A549 treated with RU486 at 1 μM for 4 hours (cell line): ENCODE measurements at places on chromosomes 11 and 22. TPM values are rescaled to one million over a fixed set of nuclear protein-coding genes. Genes with fewer than 3 reads are reported as not detected.

The VSIG2 gene
- 0.23 TPM in 1 of 5 replicates, not detected in the others for total RNA-seq

The CRYAB gene
- total RNA-seq: 5.7 to 13.0 TPM (median 7.1 TPM) in 5 replicates

The BEST1 gene
- 0.91 to 2.3 TPM (median 1.4 TPM) in 5 replicates for total RNA-seq

The MIOX gene
- total RNA-seq: not detected in 5 replicates

The RAB38 gene
- total RNA-seq: 0.80 to 1.6 TPM (median 0.98 TPM) in 5 replicates

The NRXN2 gene
- 0.08 to 0.34 TPM (median 0.30 TPM) in 4 of 5 replicates, not detected in the other for total RNA-seq
